Midbrain (tissue), 1 donor: ENCODE measurements at places on chromosomes 13 and 19.

DNA sequence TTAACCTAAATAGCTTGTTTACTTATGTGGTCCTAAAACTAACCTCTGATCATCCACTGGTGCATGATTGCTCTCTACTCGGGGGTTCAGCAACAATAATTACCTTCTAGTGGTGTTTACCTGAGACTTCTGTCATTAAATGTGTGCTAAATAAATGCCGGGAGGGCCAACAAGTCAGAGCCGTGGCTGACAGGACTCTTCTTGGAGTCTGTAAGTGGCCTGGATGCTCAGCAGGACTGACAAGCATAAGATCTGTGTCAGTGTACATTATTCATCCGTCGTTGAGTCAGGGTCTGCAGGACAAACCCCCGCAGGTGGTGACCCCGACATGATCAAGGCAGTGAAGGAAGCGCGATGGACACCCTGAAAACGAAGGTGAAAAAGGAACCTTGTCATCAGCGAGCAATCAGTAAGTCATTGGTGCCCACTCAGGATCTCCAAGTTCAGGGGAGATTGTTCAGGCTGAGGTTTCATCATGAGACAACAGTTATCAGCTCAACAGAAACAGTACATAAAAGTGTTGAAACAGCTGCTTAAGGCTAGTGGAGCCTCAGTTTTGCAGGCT, 1466.9 kb downstream of the UQCRFS1 start:
- no peak for DNase-seq

DNA sequence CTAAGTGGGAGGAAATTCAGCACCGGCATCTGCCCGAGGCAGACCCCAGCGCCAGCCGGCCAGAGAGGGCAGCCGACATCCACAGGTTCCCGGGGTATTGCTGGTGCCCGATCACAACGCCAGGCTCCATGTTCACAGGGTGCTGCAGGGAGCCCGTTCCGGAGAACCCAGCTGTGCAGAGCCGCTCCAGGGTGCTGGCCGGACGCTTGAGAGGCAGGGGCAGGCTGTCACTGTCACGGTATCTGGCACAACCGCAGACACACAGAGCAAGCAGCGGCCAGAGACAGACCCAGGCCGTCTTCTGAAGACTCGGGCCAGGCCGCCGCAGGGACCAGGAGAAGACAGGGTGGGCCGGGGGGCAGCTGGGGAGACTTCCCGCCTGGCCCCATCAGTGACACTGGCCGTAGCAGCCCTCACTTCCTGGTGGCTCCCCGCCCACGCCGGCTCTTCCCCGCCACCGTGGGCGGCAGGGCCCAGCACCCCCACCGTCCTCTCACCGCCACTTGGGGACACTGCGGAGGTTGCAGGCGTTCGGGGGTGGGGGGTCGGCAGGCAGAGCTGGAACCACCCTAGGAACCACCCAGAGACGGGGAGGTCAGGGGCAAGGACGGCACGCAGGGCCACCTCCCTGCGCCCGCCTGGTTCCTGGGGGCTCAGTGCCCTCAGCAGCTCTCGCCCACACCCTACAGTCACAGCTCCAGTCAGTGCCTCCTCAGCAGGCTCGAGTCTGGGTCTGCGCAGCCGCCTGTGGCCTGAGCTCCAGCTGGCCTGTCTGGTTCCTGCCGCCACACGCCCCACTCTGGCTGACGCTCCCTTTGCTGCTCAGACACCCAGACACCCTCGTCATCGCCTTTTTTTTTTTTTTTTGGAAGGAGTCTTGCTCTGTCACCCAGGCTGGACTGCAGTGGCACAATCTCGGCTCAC, 3.8 kb downstream of the RNF126 start:
- DNase-seq, result no peak

DNA sequence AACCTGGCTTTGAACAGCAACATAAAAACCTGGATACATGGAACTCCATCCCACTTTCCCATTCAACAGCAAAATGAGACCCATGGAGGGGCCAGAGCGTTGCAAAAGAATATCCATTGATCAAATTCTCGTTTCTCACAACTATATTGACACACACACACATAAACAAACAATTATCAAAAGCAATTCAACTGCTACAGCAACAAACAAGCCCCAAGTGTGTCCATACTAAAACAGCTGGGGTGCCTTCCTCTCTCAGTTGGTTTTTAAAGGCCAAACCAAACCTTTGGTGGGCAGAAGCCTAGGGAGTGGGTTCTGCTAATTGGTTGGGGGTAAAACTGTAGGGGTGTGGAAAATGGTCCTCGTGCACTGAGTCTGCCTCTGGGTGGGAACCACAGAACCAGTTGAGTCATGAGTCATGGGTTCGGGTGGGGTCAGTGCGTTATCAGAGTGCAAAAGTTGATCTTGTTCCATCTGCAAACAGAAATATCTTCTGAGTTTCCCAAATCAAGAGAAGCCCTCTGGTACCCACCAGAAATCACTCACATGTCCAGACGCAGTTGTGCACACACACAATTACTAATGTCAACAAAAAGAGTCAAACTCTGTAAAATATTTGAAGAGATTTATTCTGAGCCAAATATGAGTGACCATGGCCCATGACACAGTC, 18.5 kb downstream of the GPR42 start:
- DNase-seq, result no peak

GRCh38 chr19:39474139-39474620, 6.5 kb upstream of the TIMM50 start:
- DNase-seq, result peak; percentile 14

GRCh38 chr19:33613620-33614000, 8.1 kb upstream of the CHST8 start:
- DNase-seq, result no peak
